Myocyte (in vitro differentiated cells): ENCODE measurements at places on chromosomes 13 and 19. TPM values are rescaled to one million over a fixed set of nuclear protein-coding genes. Genes with fewer than 3 reads are reported as not detected.

FAM174C gene
- total RNA-seq, result 33.8 and 55.3 TPM in 2 replicates

SIGLECL1 gene
- not detected in 2 replicates for total RNA-seq

ABHD13 gene
- 11.2 and 18.4 TPM in 2 replicates for total RNA-seq

OR7C1 gene
- 0.05 and 0.24 TPM in 2 replicates for total RNA-seq

DYRK1B gene
- 0.16 and 0.45 TPM in 2 replicates for total RNA-seq

FFAR2 gene
- total RNA-seq, result not detected in 2 replicates

KIR3DL1 gene
- total RNA-seq, result not detected in 2 replicates

NLRP5 gene
- not detected in 2 replicates for total RNA-seq

CALR3 gene
- total RNA-seq, result not detected in 2 replicates

DNA sequence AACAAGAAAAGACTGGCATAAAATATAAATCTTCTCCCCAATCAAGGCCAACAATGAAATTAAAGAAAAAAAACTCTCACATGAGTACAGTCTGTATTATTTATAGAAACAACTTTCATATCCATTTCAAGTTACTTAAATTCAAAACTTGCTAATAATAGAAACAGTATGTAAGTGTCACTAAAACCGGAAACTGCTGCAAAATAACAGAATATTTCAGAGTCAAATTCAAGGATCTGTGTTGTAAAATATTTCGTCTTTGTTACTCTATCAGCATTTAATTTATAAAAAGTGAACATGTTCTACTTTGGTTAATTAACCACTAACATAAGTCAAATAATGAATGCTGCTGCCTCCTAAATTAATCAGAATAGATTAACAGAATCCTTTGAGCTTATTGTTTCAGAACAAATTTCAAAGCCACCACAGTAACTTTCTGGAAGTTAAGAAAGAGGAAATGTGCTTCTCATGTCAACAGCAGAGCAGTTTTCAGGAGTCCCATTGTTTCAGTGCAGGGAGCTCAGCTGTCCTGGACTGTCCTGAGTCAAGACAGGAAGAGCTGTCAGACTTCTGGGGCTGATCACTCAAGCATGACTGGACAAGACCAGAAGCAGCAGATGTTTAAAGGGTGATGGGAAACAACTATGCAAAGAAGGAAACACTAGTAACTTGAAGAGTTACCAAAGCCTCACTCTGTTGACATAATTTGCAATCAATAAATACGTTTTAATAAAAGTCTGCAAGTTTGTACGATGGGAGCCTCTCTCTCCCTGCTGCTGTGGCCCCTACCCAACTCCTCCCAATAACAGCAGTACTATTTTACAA, 76.9 kb downstream of the FOXO1 start:
- peak; percentile 96 for DNase-seq

- no peak for DNase-seq
These were observed 3.6 kb upstream of the HPN start for GRCh38 chr19:35037716-35038622.

DNA sequence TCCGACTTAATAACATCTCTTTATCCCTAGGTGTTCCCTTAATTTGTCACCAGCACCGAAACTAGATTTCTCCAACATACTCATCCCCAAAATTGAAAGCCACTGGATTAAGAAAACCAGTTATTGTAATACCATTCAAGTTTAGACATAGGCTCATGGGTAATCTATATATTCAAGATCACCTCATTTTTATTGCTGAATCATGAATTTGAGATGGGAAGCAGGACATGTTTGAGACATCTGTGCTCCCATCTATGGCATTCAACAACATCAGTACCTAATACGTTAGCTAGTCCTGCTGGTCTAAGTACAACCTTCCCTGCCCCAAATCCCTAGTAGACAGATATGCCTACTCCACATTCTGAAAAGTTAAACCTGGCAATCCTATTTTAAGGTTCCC, 820.6 kb downstream of the PCDH9 start:
- no peak for DNase-seq

DNA sequence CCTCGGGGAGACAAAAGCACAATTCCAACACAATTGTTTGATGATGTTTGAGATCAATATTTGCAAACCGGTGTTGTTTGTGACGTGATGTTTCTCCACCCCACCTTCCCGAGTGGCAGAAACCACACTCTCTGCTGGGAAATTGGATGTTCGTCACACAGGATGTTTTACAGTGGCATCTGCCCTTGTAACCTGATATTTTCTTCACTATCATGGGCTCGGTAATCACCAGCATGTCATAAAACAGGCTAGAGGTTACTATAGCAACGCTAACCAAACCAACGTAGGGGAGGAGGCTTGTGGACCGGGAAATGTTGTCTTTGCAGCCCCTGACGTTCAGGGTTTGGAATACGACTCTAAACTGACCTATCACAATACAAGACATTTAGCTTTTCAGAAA, 454.5 kb downstream of the IRS2 start:
- peak; percentile 67 for DNase-seq

DNA sequence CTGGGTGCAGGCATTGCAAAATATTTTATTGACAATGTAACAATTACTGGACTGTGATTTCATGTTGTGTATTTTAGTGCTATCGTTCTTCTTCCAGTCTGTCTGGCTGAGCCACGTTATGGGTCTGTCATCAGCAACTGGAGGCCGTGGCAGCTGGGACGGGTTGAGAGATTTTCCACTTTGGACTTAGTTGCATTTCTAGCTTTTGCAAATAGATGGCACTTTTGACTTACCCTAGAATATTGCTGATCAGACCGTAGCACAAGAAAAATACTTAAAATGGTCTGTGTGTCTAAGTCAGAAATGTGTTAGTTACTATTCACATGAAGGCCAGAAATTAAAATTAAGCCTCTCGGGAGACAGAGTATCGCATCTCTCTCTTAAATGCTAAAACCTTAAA, 211.1 kb downstream of the TEX29 start:
- DNase-seq, result peak; percentile 5

DNA sequence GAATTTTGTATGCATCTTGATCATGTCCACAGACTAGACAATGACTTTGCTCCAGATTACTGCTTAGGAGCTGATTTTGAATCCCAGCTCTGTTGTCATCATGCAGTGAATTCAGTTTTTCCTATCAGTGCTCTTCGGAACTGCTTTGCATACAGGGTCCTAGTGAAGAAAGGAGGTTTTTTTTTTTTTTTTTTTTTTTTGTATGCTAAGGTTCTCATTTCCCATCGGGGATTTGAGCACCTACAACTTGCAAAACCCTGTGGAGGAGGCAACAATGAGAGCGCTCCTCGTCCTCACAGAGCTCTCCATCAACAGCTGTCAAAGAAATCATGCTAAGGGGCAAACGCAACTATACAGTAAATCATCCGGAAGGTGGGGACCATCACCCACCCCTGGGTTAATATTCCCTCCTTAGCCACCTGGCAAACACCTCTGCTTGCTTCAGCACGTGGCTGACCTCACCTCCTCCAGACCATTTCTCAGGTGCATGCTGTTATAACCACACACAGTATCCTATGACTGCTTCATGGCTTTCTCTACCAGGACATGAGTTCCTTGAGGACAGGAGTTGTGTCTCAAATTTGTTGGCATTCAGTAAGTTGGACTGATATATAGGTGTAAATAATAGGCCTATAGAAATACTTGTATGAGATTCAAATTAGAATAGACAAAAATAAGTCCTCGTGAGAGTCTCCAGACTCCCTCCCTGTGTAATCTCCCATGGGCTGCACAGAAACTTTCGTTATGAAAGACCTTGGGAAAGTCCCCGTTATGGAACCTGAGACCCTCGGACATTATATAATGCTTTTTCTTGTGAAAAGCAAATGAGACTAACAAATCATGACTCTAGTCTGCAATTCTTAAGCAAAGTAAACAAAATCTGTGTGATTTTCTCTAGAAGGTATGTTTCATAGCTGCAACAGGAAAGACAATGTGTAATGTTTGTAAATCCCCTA, 113.8 kb downstream of the KATNAL1 start:
- DNase-seq, result no peak

GRCh38 chr13:94119360-94119936, 360.0 kb downstream of the DCT start:
- no peak for DNase-seq

DNA sequence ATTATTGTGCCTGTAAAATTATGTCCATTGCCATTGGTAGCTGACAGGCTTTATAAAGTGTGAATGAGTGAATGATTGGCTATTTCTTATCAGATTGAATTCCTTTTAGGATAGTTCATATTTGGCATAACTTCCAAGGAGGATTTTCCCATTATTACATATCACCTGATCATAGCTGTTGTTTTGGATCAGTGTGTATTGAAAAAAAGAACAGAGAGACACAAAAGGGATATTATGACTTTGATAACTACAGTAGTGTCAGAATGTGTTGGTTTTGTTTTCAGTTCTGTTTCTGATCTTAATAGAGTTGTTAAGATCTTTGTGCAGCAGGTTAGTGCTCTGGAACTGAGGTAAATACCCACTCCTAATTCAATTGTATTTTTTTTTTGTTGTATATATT, 103.8 kb downstream of the LRCH1 start:
- no peak for DNase-seq

- DNase-seq, result no peak
These were observed 107.5 kb downstream of the KLF12 start for GRCh38 chr13:74026753-74027152.

GRCh38 chr13:23447927-23448326, 14.4 kb upstream of the SACS start:
- peak; percentile 91 for DNase-seq

DNA sequence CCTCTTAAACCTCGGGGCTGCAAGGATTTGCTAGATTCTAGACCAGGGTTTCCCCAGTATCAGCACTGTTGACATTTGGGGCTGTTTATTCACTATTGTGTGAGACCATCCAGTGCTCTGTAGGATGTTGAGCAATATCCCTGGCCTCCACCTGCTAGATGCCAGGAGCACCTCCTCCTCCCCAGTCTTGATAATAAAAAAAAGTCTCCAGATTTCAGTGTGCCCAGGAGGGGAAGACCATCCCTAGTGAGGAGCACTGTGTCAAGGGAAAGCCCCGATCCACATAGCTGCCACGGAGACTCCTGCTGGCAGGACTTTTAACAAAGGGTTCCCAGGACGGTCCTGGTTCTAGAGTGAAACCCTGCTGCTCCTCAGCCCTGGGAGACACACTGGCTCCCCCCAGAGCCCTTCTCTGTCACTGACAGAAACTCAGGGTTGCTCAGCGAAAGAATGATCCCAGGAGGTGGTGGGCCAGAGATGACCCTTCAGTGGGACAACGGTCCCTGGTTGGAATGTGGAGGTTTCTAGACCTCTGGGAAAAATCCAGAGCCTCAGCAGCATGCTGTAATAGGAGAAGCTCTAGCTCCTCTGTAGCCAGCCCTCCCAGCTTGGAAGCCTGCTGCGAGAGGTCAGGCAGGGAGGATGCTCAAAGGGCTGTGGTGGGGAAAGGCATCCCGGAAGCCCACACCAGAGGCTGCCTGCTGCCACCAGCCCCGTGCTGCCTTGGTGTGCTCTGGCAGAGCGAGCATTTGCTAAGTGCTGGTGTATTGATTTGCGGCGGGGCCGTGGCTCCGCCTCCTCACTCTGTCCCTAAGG, 20.3 kb downstream of the LYL1 start:
- peak; percentile 61 for DNase-seq

DNA sequence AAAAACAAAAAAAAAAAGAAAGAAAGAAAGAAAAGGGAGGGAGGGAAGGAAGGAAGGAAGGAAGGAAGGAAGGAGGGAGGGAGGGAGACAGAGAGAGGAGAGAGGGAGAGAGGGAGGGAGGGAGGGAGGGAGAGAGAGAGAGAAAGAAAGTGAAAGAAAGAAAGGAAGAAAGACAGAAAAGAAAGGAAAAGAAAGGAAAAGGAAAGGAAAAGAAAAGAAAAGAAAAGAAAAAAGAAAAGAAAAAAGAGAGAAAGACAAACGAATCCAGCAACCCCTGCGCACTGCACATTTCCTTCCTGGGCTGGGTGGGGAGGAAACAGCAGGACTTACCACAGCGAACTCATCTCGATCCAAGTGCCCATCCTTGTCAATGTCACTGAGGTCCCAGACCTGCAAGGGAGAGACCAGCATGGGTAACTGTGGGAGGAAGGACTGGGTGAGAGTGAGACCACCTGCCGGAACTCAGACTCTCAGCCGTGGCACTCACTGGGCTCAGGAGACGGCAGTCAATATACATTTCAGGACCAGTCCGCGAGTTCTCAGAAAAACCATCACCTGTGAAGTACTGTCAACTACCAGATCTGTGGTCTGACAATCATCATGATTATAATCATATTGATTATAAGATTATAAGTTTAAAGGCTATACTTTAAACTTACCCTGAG, 43.3 kb downstream of the EPS15L1 start:
- no peak for DNase-seq

DNA sequence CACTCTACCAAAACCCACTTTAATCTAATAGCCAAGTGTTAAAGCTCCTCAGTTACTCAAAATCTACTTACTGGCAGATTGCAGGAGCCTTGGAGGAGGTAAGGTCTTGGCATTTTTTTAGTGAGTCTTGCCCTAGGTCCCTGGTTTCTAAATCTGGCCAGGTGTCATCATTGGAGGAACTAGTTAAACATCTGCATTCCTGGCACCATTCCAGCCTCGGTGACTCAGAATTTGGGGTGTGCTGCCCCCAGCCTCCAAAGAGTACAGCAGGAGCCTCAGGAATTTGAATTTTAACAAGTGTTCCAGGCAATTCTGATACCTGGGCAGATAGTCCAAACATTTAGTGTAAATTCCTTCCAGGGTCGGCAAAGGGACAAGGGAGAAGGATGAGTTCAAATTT, 37.4 kb downstream of the KLF5 start:
- peak; percentile 64 for DNase-seq

- no peak for DNase-seq
These were observed 19.8 kb upstream of the CEACAM4 start for GRCh38 chr19:41646589-41647204.

DNA sequence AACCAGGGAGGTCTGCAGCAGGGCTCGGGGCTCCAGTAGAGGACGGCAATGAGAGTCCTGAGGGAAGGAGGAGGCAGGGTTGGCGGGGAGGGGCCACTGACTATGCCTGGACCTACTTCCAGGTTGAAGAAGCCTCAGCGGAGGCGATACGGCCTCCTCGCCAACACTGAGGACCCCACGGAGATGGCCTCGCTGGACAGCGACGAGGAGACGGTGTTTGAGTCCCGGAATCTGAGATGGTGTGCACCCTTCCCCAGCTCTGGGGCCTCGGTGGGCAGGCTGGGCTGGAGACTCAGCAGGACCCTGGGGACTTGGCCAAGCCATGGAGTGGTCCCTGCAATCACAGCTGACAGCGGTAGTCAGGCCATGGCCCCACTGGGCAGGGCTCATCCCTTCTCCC, 1.7 kb downstream of the FAM174C start:
- DNase-seq, result no peak

GRCh38 chr13:112154301-112155060, 87.5 kb downstream of the SOX1 start:
- no peak for DNase-seq

DNA sequence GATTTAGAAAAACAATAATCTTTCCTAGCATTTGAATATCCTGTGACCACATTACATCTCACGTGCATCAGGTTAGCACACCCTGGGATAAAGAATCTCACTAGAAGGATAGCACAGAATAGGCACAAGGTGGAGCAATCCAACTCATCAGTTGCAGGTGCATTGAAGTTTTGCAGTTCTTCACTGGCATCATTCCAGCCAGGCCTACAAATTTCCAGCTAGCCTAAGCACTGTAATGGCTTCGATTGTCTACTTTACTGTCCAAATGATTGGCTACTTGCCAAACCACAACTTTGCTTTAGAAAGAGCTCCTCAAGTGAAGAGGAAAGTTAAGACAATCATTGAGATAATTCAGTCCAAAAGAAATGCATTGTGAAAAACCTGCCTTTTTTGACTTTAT, 89.5 kb downstream of the SPRY2 start:
- DNase-seq, result peak; percentile 52
